NCI-H446 (cell line): ENCODE measurements at places on chromosomes 12 and 14.

DNA sequence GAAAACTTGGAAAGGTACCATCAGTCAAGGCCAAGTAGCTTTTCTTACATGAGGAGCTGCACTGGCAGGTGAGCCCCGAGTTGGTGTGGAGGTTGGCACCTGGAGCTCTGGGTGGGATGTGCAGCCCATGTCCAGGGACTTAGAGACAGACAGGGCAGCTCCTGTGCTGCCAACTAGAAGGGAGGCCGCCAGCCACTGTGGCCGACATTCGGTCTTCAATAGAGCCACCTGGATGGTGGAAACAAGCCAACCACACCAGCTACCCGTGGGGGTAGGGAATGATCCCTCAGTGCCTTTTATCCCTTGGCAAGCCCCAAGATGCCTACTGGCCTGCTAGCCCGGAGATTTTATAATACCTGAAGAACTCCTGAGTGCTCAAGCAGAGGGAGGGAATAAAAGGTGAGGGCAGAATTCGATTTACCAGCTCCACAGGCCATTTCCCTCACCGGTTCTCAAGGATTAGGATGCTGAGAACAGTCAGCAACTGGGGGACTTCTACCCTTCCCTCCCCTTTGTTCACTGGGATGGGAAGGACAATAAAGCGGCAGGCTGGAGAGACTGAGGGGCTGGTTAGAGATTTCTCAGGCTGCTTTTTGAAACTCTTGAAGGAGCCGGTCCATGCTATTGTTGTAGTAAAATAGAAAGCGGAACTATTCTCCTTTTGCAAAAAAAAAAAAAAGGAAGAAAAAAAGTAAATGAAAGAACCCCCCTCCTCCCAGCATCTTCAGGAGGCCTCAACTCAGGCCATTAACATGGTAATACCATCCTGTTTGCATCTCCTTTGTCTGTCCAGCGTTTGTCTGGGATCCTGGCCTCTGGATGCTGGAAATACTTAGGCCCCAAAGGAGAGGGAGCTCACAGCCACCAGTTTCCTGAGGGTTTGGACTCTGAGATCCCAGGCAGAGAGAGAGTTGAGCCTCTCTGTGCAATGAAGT lies 321.6 kb downstream of the ZFP36L1 start:
- DNase-seq = no peak

- DNase-seq = no peak
Measured at GRCh38 chr12:18551701-18552100, 186.1 kb downstream of the PLCZ1 start.

DNA sequence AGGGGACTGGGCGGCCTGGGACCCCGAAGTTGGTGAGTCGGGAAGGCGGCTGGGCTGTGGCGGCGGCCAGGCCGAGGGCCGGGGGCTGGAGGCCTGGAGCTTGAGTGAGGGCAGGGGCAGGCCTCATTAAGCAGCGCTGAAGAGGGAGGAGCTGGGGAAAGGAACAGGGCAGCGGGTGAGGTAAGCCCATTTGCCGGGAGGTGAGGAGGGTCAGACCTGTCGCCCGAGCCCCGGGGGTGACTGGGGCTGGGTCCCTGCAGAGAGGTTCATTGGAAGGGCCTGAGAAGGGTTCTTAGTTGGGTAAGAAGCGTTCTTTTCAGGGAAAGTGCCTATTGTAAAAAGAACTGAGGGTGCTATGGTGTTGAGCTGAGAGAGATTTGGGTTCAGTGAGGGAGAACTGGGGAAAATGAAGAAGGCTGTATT lies 441 bp downstream of the RAB5B start:
- peak; percentile 22 for DNase-seq

- DNase-seq = no peak
Measured at GRCh38 chr14:26855077-26855753, 257.4 kb upstream of the NOVA1 start.

DNA sequence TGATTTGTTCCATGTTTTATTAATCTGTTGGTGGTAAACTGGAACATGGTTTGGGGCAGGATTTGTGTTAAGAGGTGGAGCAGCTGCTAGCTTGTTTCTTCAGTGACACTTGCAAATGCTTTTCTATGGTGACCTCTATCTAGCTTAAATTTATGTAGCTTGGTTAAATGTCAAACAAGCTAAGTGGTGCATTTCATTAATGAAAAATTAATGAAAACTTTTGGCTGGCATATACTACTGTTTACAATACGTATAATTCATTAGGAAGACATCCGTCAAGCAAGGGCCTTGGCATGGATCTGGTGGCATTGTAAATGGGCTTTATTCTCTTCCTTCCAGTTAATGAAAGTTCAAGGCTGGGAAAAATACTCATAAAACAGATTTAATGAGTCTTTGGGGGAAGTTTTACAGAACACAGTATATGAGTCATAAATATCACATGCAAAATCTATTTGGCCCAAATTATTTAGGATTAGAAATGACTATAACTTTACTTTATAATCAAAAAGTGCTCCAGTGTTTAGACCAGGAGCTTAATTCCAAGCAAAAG lies 807.7 kb upstream of the SEL1L start:
- no peak for DNase-seq
